ENCODE measurements at places on chromosomes 13 and 19. TPM values are rescaled to one million over a fixed set of nuclear protein-coding genes. Genes with fewer than 3 reads are reported as not detected.

The ZNF599 gene
- total RNA-seq, result 13.6 TPM

The TNFSF13B gene
- total RNA-seq, result 1.8 TPM

The SAFB2 gene
- total RNA-seq, result 39.3 TPM

The CCDC194 gene
- not detected for total RNA-seq

- no peak for DNase-seq
These were observed 88.2 kb downstream of the STK24 start for GRCh38 chr13:98488736-98489135.

DNA sequence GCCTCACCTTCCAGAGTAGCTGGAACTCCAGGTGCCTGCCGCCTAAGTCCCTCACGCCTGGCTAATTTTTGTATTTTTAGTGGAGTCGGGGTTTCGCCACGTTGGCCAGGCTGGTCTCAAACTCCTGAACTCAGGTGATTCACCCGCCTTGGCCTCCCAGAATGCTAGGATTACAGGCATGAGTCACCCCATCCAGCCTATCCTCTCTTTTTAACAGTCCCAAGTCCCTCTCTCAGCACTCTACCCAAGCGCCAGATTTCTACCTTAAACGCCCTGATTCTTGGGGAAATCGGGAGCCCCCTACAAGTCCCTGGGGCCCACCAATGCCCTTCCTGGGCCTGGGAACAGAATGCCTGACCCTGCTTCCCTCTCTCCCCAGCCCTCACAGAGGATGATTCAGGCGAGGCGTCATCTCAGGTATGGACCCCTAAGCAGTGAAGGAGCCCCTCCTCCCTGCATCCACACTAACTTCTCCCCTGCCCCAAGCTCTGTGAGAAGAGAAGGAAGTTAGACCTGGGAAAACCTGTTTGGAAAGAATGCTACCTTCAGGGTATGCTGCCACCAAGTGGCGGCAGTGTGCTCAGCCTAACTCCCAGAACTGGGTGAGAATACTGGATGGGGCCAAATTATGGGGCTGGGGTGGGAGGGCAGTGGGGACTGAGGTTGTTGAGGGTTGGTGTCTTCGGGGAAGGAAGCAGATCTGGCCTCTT lies 20.8 kb upstream of the EBI3 start:
- DNase-seq, result no peak

DNA sequence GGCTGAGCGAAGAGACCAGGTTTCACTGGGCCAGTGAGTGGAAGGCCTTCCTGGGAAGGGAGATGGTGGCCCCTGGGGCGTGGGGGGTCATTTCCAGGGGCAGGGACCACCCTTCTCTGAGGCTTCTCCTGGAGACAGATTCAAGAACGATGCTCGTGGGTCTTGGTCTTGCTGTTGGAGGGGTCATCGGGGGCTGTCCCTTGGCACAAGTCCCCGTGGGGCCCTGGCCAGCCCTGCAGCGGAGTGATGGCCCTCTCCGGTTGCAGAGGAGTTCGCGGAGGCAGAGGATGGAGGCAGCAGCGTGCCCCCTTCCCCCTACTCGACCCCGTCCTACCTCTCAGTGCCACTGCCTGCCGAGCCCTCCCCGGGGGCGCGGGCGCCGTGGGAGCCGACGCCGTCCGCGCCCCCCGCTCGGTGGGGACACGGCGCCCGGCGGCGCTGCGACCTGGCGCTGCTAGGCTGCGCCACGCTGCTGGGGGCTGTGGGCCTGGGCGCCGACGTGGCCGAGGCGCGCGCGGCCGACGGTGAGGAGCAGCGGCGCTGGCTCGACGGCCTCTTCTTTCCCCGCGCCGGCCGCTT lies 4.8 kb downstream of the TTC9B start:
- DNase-seq, result no peak

DNA sequence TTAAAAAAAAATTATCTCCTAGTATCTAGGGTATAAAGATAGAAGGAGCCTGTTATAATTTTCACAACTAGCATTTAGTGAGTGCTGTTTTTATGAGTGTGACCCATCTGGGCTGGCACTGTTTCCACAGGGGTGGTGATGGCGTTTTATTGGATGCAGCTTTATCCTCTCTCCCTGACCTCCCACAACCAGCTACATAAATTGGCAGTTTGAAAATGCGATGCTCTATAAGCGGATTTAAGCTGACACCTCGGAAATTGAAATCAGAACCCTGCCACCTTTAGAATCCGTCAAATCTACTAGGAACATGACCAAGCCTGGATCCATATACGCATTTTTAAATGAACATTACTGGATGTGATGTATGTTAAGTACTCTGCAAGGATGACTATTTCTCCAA lies 44.9 kb downstream of the MYO16 start:
- DNase-seq, result no peak

DNA sequence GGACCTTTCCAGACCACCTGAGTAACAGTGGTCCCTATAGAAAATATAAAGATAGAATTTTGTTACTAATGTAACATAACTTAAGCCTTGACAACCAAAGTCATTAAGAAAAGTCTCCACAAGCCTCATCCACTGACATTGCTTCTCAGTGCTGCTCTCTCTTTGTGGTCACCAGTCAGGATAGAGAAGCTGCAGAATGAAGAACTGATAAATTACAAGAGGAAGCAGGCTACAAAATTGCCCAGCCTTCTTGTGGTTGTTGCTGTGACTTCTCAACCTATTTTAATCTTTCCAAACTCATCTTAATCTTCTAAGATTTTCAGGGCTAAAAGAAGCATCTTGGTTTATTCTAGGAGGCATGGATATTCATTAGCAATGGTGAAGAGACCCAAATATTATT lies 343.8 kb downstream of the MZT1 start:
- no peak for DNase-seq

DNA sequence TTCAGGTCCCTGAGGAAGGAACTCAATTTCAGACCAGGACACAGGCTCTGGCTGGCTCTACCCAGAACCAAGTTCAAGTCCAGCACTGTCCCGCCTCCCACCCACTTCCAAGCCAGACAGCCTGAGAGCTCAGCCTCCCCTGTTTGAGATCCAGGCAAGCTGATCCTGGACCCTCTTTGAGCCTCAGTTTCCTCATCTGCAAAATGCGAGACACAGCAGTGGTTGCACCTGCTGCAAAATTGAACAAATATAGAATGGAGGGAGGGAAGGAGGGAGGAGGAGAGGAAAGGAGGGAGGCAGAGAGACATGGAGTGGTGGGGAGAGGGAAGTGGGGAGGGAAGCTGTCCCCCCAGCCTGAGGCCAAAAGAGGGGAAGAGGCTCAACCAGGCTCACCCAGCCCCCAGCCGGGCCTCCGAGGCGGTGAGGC lies 751 bp downstream of the TMEM221 start:
- peak; percentile 40 for DNase-seq

Measured in tongue (tissue), 3 donors.